ENCODE measurements at places on chromosomes 7 and 10. TPM values are rescaled to one million over a fixed set of nuclear protein-coding genes. Genes with fewer than 3 reads are reported as not detected.

DNA sequence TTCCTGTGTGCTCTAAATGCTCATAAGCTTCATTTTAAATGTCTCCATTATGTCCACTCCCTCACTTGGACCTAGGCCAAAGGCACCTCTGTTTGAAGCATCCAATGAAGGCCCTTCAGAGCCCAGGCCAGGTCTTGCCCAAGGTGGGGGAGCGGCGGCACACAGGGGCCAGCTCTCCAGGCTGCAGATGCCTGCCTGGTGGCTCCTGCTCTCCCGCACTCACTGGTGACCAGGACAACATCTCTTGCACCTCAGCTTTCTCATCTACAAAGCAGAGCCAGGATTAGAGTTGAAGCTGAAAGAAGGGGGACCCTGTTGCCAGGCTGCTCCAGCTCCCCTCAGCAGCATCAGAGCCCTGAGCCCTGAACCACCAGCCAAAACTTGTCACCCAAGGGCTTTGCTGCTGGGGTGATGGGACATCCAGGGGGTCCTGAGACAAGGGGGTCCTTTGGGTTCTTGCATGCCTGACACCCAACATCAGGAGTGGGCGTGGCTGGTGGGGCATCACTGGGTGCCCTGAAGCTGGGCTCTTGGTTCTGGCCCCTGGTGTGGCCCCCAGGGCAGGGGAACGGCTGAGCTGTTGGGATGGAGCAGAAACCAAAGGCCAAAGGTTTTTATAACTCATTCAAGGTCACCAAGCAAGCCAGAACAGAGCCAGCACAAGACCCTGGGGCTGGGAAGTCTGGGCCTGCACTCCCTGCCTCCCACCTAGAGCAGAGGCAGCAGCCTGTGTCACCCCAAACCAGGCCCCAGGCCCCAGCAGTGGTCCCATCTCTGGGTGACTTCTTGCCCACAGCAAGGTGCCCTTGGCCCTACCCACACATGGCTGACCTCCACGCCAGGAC is 1.2 kb downstream of the NACAD start:
- H3K36me3 ChIP-seq, result no peaks in the 10 kb centered on the region
- no peak overlapping the region for H3K27ac ChIP-seq
- no peaks in the 10 kb centered on the region for H3K4me1 ChIP-seq
- peak overlapping the region; percentile 65 for H3K4me3 ChIP-seq
- peaks cover 27% of the 10 kb centered on the region for H3K27me3 ChIP-seq

- H3K27me3 ChIP-seq, result no peaks in the 10 kb centered on the region
- H3K36me3 ChIP-seq, result peaks cover 7% of the 10 kb centered on the region
- H3K4me3 ChIP-seq, result no peak overlapping the region
- no peak for DNase-seq
- H3K4me1 ChIP-seq, result peaks cover 7% of the 10 kb centered on the region
These were observed 336.0 kb upstream of the IGFBP3 start for GRCh38 chr7:46256870-46257661.

DNA sequence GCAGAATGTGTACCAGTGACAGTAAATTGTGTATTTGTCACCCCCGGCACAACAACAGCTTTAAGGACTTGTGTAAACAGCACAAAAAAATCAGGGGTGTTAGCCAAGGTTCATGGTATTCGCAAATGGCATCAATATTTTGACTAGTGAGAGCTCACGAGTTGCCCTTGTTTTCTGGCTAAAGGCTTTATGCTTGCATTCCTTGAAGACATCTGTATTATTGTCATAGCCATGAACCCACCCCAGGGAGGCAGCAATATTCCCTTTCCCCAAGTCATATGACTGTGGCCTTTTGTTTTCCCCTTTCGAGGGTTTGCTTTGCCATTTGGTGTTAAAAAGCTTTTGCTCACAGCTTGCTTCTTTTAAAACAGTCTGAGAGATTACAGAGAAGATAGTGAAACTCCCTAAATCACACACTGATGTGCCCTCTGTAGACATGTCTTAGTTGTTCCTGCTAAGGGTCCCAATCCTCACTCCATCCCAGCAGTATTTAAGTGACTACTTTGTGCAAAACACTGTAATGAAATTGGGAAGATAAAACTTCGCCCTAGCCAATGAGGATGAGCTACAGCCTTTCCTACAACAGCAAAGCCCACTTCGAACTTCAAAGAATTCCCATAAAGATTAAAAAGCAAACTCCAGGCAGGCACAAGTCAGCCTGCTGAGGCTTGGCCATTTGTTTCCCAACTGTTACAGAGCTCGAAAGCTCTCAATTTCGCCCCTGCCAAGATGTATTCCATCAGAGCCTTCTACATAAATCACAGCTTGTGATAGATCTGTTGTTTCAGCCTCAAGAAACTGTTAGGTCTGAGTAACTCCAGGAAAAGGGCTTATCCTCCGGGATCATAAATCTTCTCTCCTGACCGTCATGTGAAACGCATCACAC is 172.3 kb downstream of the ADAM12 start:
- H3K27ac ChIP-seq, result no peak overlapping the region
- DNase-seq, result no peak

GRCh38 chr10:121886997-121887622 is 40.7 kb downstream of the ATE1 start:
- no peak overlapping the region for H3K4me3 ChIP-seq
- DNase-seq, result peak; percentile 53
- peaks cover 8% of the 10 kb centered on the region for H3K4me1 ChIP-seq
- no peaks in the 10 kb centered on the region for H3K27me3 ChIP-seq

- no peaks in the 10 kb centered on the region for H3K36me3 ChIP-seq
- no peak overlapping the region for H3K27ac ChIP-seq
- H3K27me3 ChIP-seq, result peaks cover 3% of the 10 kb centered on the region
- H3K4me3 ChIP-seq, result no peak overlapping the region
- H3K4me1 ChIP-seq, result no peaks in the 10 kb centered on the region
- DNase-seq, result peak; percentile 60
These were observed 33.9 kb upstream of the SLC29A3 start for GRCh38 chr10:71285180-71285545.

GRCh38 chr10:98478430-98479222 is 31.9 kb upstream of the HPS1 start:
- peaks cover 5% of the 10 kb centered on the region for H3K27me3 ChIP-seq
- H3K36me3 ChIP-seq, result no peaks in the 10 kb centered on the region
- H3K4me3 ChIP-seq, result no peak overlapping the region
- no peak for DNase-seq

GRCh38 chr10:127877116-127877515 is 15.6 kb downstream of the CLRN3 start:
- peaks cover 15% of the 10 kb centered on the region for H3K4me1 ChIP-seq
- DNase-seq, result no peak
- H3K27ac ChIP-seq, result no peak overlapping the region
- H3K36me3 ChIP-seq, result no peaks in the 10 kb centered on the region

PSD gene
- 10.7 TPM for total RNA-seq

DNA sequence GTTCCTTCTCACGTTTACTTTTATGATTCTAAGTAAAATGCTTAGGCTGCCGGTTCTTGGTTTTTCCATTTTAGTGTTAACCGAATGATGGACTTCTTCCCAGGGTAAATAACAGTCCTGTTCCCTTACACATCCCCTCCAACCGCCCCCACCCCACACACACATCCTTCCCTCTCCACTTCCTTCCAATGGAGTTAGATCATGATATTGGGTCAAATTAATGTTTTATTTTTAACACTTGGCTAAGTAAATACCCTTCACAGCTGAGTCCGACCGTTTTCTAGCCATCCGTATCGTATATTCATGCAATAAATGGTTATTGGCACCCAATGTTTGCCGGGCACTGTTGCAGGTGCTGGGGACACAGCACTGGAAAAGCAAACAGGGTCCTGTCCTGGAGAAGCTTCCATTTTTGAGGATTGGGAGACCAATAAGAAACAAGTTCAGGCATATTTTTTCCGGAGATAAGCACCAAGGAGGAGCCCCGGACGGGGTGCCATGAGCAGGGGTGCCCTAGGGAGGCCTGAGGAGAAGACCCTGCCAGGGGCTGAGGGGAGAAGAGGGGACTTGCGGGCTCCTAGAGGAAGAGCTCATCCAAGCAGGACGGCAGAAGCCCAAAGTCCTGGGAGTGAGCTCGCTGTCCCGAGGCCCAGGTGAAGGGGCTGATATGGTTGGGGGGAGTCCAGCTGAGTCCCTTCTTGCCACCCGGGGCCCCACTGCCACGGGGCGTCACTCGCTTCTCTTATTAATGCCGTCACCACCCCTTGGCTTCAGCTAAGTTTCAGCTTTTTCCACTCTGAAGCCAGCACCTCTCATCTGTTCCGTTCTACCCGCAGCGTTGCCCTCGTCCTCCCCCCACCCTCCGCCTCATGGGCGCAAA is 126.0 kb upstream of the RET start:
- H3K36me3 ChIP-seq, result no peaks in the 10 kb centered on the region
- peak overlapping the region; percentile 86 for H3K27ac ChIP-seq
- peaks cover 16% of the 10 kb centered on the region for H3K27me3 ChIP-seq
- H3K4me3 ChIP-seq, result no peak overlapping the region

- DNase-seq, result no peak
- H3K36me3 ChIP-seq, result no peaks in the 10 kb centered on the region
- no peaks in the 10 kb centered on the region for H3K4me1 ChIP-seq
- no peak overlapping the region for H3K27ac ChIP-seq
- no peak overlapping the region for H3K4me3 ChIP-seq
- no peaks in the 10 kb centered on the region for H3K27me3 ChIP-seq
These were observed 137.4 kb downstream of the HGF start for GRCh38 chr7:81632418-81632817.

GRCh38 chr10:58951746-58952145 is 224.7 kb upstream of the PHYHIPL start:
- H3K36me3 ChIP-seq, result no peaks in the 10 kb centered on the region
- no peak for DNase-seq
- no peak overlapping the region for H3K4me3 ChIP-seq
- H3K4me1 ChIP-seq, result no peaks in the 10 kb centered on the region
- no peaks in the 10 kb centered on the region for H3K27me3 ChIP-seq
- no peak overlapping the region for H3K27ac ChIP-seq

GRCh38 chr10:3691482-3691881 is 93.5 kb downstream of the KLF6 start:
- no peak for DNase-seq
- H3K36me3 ChIP-seq, result no peaks in the 10 kb centered on the region
- peaks cover 10% of the 10 kb centered on the region for H3K4me1 ChIP-seq
- H3K27ac ChIP-seq, result no peak overlapping the region
- H3K4me3 ChIP-seq, result no peak overlapping the region
- H3K27me3 ChIP-seq, result no peaks in the 10 kb centered on the region

- no peaks in the 10 kb centered on the region for H3K4me1 ChIP-seq
- no peak overlapping the region for H3K4me3 ChIP-seq
- H3K27me3 ChIP-seq, result no peaks in the 10 kb centered on the region
- no peak overlapping the region for H3K27ac ChIP-seq
- no peak for DNase-seq
These were observed 39.1 kb upstream of the TMEM236 start for GRCh38 chr10:17712717-17713471.

DNA sequence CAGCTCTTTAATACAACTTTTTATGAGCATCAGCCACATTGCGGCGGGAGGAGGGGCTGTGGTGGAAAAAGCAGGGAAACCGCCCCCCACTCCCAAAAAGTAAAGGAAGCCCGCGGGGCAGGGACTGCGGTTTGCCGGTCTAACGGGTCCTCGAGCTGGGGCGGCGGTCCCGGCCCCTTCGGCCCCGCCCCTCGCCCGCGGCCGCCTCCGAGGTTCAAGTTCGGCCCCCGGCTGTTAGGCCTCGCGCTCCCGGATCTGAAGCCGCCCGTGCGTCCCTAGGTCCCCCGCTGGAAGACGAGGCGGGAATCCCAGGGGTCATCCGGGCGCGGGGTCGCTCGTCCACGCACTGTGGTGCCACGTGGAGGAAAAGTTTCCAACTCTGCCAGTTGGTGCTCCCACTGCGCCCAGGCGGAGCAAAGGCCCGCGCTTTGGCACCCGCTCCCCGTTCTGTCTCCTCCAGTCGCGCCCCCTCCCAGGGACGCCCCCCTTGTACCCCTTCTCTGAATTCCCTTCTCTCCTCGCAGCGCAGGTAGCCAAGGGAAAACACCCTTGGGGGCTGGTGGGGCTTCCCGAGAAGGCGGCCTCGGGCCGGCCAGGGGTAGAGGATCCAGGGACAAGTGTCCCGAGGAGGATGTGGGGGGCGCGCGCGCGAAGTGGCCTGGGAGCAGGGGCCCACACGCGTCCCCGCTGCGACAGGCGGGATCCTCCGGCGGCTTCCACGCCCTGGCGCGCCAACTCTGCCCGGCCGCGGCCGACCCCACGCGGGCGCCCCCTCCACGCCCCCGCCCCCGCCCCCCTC is 798 bp upstream of the AUTS2 start:
- H3K4me3 ChIP-seq, result peak overlapping the region; percentile 76
- peaks cover 17% of the 10 kb centered on the region for H3K27me3 ChIP-seq
- peak; percentile 53 for DNase-seq

WDR91 gene
- total RNA-seq, result 23.1 TPM

DNA sequence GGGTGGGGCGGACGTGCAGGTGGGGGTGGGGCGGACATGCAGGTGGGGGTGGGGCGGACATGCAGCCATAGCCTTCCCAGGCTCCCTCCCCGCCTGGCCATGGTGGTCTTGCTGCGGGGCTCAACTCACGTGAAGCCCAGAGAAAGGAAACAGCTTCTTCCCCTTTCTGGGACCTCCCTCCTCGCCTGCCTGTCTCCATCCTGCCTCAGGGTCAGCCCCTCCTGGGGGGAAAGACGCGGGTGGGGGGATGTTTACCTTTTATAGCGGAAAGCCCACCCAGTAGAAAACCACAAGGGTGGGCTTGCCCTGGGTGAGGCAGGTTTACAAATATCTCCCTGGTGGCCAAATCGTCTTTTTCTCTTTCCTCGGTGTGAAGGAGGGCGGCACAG is 520.0 kb downstream of the GLRX3 start:
- H3K27me3 ChIP-seq, result peaks cover 26% of the 10 kb centered on the region
- H3K4me1 ChIP-seq, result no peaks in the 10 kb centered on the region
- H3K27ac ChIP-seq, result no peak overlapping the region
